ENCODE measurements at places on chromosomes 1 and 21.

DNA sequence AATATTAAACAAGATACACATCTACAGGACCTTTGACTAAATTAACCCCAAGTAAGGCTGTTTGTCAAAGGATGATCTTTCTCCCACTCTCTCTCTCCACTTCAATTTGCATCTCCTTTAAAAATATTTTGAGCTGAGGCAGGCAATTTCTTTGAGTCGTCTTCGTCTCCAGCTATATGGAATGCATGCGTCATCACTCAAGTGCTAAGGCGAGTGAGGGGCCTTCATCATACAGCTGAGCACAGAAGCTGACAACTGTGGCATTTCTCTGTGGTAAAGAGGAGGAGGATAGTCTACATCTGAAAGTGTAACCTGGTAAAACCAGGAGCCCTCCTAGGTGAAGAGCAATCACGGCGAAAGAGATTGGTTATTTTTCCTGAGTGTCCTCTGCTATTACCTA is 7.6 kb downstream of the EPHX4 start:
- DNase-seq = no peak

DNA sequence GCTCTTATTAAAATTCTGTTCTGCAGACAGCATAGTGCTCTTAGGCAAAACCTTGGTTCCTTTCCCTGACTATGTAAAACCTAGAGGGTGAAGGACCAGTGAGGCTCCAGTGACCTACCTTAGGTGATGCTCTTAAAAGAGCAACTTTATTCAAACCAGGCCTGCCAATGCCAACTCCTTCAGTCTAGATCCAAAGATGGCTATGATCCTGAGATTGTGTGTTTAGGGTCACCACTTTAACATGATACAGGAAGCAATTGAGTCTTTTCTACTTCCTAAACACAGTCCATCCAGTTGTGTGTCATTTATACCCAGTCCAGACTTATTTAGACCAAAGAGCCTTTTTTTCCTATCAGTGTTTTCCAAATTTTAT is 10.8 kb downstream of the MCL1 start:
- no peak for DNase-seq

GRCh38 chr1:9577423-9577822 is 11.3 kb upstream of the TMEM201 start:
- no peak for DNase-seq

DNA sequence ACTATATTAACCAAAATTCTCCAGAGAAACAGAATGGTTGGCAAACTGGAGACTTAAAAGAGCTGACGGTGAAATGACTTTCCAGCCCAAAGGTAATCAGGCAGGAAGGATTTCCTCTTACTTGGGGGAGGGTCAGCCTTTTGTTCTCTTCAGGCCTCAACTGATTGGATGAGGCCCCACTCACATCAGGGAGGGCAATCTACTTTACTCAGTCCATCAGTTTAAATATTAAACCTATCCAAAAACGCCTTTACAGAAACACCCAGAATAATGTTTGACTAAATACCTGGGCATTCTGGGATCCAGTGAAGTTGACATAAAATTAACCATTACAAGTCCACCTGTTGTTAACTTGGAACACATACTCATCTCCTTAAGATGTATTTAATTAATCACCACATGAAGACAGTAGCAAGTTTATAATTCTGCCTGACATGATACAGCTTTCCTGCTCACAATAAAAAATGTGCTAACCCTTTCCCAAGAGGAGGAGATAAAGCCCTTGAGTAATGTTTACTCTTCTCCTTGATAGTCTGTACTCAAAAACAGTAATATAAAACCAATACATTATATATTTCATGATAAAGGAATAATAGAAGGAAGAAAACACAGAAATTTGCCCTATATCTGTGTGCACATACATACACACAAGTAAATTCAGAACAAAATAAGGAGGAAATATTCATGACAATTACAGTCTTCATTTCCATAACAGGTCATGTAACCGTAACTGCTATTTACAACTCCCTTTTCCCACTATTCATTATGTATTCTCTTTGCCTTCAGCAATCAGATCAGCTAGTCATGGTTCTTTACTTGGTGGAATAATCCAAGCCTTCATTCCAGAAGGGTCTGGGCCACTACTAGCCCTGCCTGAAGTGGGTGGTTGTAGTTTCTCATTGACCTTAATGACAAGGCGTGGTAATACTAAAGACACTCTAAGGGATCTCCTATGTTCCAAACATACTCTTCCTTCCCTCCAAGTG is 107.5 kb upstream of the RUNX1 start:
- DNase-seq = no peak

DNA sequence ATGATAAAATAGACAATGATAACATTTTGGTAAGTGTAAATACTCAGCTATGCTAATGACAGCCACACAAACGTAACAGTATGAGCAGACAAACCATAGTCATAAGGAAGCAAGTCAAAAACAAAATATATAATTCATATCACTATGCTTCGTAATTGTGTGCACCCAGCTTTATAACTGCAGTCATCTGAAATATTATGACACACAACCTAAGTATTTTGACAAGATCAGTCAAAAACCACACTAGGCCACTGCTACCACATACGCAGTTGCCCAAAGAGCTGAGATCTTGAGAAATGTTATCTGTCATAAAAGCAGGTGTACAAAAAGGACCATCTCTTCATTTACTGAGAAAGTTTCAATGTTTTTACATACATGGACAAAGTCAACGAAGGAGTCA is 26.0 kb downstream of the RNASEL start:
- no peak for DNase-seq

- DNase-seq = no peak
Measured at GRCh38 chr1:39632682-39633417, 6.6 kb downstream of the HEYL start.

GRCh38 chr1:87393445-87394085 is 64.9 kb downstream of the LMO4 start:
- DNase-seq = no peak

- DNase-seq = no peak
Measured at GRCh38 chr1:181712711-181713110, 229.4 kb downstream of the CACNA1E start.

- DNase-seq = no peak
Measured at GRCh38 chr1:7856345-7856744, 3.5 kb upstream of the UTS2 start.

- no peak for DNase-seq
Measured at GRCh38 chr1:67171574-67171955, 5.3 kb downstream of the IL23R start.

- peak; percentile 25 for DNase-seq
Measured at GRCh38 chr1:3775490-3776230, 3.1 kb downstream of the SMIM1 start.

- no peak for DNase-seq
Measured at GRCh38 chr1:74969566-74970135, 164.5 kb upstream of the LHX8 start.

DNA sequence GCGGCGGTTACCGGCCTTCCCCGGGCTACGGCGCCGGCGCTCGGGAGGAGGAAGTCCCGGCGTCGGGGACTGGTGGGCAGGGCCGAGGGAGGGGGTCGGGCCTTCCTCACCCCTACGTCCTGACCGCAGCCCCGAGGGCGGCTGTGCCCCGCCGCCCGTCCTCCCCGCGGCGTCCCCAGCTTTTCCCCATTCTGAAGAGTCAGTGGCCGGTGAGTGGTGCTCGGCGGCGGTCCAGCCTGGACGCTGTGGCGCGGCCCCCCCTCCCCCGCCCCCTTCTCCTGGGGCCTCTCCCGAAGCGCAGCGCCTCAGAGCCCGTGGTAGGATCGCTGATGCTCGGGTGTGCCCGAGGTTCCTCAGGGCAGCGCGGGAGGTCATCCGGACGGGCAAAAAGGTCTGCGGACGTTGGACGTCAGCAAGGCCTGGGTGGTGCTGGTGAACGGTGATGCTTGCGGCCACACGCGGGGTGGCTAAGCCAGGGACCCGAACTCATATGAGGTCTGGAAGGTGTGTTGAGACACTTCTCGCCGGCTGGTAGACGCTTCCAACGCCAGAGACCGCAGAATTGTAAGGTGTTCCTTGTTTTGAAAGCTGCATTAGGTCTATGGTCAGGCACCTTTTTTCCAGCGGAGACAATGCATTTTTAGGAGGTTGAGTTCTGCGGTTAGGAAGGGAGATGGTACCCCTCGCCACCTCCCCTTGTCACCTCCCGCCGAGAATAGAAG is 725 bp downstream of the SLC25A33 start:
- DNase-seq = peak; percentile 21

- DNase-seq = no peak
Measured at GRCh38 chr21:29301691-29302090, 3.0 kb downstream of the BACH1 start.

- peak; percentile 34 for DNase-seq
Measured at GRCh38 chr1:206658264-206658980, 23.1 kb downstream of the DYRK3 start.

- no peak for DNase-seq
Measured at GRCh38 chr1:47788761-47789160, 208.4 kb downstream of the TRABD2B start.

- DNase-seq = no peak
Measured at GRCh38 chr1:76006234-76006633, 68.3 kb upstream of the ST6GALNAC3 start.

- no peak for DNase-seq
Measured at GRCh38 chr1:213266983-213267772, 216.1 kb downstream of the RPS6KC1 start.

DNA sequence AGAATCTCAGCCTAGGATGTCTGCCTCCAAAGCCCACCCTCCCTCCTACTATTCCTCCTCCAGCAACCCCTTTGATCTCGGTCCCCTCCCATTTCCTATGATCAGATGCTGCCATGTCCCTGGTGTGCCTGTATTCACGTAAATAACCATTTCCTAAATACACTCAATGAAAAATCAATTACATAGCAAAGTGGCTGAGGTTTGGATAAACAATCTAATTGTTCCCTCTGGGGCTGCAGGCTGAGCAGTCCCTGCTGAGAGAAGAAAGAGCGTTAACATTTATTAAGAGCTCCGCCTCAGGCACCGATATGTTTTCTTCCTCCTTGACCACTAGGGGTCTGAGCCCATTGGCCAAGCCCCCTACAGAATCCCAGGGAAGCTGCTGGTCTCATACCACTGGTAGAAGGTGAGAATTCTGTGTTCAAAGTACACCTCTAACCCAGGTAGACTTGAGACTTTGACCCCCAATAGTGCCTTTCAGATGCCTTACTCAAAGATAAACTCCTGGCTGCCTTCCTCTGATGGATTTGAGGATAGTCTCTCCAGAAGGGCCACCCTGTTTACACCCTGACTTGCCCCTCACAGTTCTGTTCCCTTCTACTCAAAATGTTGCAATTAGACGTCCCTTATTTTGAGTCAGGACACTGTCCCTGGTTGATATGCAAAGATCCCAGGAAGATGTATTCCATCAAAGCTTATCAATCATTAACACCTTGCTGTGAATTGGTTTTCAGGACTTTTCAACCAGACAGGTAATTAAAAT is 33.9 kb upstream of the CAMK1G start:
- DNase-seq = no peak

GRCh38 chr1:233554037-233554436 is 59.9 kb upstream of the KCNK1 start:
- no peak for DNase-seq

DNA sequence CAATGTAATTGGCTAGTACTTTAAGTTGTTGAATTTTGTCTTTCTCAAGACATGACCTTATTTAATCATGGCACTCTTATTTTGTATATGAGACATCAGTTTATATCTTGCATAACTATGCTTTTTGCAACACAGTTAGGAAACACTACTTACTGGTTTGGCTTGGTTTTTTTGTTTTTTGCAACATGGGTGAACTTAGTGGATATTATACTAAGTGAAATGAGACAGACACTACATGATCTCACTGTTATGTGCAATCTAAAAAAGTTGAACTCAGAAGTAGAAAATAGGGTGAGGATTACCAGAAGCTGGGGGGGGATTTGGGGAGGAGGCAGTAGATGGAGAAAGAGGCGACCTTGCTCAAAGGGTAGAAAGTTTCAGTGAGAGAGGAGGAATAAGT is 132.1 kb downstream of the PLA2G4A start:
- no peak for DNase-seq

DNA sequence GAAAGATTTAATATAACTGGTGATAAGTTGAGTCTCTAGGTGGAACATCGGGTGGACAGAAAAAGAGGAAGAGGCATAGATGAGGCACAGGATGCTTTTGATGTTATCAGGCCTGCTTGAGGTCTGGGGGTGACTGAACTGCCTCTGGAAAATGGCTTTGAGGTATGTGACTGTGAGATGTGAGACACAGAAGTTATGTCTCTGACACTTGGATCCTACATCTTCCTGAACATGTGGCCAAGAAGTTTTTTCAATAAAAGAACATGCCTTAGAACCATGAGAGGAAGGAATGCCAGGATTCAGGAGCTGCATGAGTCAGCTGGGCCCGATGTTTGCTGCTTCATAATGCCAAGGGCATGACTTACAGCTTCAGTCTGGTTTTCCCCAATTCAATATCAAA is 11.5 kb upstream of the AIM2 start:
- DNase-seq = no peak

DNA sequence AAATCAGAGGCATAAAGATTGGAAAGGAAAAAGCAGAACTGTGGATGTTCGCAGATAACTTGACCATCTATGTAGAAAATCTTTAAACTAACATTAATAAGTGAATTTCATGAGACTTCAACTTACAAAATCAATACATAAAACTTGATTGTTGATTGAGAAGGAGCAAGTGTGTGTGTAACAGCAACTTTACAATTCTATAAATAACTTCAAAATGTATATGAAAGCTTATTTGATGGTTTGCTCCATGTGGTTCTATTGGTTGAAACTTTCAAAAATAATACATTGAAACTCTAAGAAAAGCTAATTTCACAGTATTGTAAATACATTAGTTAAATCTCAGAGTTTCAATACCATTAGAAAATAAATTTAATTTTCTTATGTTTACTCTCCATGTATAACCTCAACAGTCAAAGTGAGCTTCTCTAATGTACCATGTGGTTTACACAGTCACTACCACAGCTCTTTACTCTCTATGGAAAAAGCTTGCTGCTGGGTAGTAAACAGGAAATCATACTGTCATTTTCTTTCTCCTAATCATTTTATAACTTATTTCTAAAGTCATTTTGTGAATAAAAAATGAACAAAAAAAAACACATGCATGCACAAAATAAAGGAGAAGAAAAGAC is 12.0 kb downstream of the AKT3 start:
- no peak for DNase-seq

DNA sequence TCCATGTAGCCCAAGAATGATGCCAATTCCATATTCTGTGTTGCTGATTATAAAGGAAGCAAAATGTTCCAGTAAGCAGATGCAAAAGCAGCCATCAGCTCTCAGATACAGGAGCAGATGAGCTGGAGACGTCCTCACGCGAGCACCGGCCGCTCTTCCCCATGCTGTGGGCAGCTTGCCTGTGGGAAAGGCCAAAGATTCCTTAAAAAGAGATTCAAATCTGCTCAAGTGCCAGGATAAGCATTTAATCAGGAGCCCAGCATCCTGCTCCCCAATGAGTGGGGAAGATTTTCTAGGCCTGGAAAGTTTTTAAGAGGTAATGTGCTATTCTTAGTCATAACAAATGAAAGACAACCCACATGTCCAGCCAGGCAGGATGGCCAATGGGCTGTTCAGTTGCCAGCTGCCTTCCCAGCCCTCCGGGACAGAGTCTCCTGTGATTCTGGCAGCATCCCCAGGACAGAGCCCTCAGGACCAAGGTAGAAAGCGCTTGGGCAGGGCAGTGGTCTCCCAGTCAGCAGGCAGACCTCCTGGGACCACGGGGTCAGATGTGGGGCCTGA is 108.2 kb upstream of the TMPRSS2 start:
- DNase-seq = no peak

GRCh38 chr1:8945568-8945967 is at the start of gene CA6:
Gene CA6, plus strand, starts transcription at chr1:8945868. Its CDS starts 19 bp downstream, at chr1:8945887.
- DNase-seq = no peak

- no peak for DNase-seq
Measured at GRCh38 chr1:30471307-30471706, 252.1 kb downstream of the MATN1 start.

All from stimulated activated CD8-positive, alpha-beta memory T cell treated with anti-CD3 and anti-CD28 coated beads, Interleukin-7, amount 100 ng/mL, for 24 hours (primary cell).